ENCODE measurements at places on chromosomes 1 and 21.
A peak's percentile ranks its signal among the peaks of the same experiment; 100 is the strongest.

DNA sequence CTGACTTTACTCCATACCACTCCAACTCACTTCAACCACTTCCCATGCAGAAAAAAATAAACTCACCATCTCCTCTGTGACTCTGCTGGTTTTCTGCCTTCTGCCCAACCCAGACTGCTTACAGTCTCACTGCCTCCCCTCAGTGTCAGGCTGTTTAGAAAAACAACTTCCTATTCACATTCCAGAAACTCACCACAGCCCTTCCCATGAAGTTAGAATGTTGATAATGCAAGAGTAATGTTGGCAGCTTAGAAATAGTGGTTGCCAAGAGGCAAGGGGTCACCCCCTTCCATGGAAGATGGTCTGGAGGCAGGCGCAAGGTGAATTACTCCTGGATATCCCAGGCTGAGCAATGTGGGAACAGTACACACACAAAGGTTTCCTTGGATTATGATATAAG is at the start of gene SELP:
Gene SELP (minus strand): TSS at position 119 of the 400 bp plus-strand sequence. CDS start 50 bp downstream, at position 69.
- no peak for DNase-seq

- no peak for DNase-seq
Observed at GRCh38 chr1:248812736-248813425, 12.8 kb downstream of the SH3BP5L start.

GRCh38 chr21:25818121-25818520 is 83.3 kb downstream of the GABPA start:
- no peak for DNase-seq

DNA sequence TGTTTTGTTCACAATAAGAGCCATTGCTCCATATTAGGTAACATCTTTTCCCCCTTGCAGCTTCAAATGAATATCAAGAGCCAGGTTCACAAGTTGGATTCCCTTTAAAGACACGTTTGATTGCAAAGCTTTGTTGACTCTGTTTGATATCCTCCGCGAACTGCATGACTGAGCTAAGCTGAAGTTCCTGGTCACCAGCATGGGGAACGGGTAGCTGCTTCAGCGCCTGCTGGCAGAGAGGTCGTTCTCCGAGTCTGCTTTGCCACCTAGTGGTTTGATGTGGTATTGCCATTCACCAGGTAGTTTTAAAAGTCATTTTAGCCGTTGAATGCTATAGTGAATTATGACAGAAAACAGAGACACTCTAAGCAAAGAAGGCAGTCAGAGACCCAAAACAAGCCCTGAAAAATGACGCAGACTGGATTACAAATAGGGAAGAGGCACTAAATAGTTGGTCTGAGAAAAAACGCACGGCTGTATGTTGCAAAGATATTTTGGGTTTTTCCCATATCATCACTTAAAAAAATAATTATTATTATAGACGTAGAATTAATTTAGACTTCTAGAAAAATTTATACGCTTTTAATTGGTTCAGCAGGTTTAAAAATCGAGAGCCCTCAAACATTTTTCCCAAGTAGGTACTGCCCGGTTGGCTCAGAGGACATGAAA is 193.5 kb upstream of the FMN2 start:
- DNase-seq = peak; percentile 49

- no peak for DNase-seq
Observed at GRCh38 chr1:234372011-234372757, 1.1 kb upstream of the COA6 start.

DNA sequence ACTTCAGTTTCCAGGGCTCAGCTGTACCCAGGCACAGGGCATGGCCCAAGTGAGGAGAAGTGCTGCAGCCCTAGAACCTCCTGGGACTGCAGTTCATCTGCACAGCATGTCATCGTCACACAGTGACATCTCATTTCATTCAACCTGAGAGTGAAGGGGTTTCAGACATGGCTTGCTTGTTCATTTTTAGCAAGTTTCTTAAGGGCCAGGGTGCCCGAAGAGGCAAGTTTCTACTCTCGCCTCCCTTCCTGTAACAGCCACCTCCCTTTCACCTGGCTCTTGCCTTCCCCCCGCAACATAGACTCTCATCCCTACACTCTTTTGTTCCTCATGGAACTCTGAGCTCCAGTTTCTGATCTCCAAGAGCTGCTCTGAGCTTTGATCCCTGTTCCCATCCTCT is 108.1 kb downstream of the C1orf21 start:
- DNase-seq = no peak

DNA sequence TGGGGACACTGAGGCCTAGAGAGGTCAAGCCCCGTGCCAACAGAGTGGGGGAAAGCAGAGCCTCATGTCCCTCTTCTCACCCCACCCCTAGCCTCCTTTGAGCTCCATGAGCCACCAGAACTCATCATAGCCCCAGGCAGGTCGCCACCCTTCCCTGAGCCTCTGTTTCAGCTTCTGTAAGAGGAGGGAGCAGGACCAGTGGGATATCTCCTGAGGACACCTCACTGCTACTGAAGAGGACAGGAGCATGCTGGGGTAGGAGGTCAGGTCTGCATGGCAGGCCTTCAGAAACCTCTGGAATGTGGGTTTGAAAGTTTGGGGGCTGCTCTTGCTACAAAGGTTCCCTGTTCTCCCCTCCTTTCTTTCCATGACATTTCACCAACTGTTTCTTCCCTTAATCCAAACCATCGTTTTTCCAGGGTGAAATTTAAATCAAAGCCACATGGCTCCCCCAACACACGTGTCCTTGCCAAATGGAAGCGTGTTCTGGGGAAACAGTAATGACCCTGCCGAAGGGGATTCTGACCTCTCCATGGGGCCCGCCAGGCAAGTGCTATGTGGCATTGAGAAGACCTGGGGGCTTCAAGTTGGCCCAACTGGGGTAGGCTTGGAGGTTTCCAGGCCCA is 88.1 kb upstream of the RUNX3 start:
- DNase-seq = no peak

- DNase-seq = no peak
Observed at GRCh38 chr1:229397762-229398161, 36.1 kb downstream of the ACTA1 start.

DNA sequence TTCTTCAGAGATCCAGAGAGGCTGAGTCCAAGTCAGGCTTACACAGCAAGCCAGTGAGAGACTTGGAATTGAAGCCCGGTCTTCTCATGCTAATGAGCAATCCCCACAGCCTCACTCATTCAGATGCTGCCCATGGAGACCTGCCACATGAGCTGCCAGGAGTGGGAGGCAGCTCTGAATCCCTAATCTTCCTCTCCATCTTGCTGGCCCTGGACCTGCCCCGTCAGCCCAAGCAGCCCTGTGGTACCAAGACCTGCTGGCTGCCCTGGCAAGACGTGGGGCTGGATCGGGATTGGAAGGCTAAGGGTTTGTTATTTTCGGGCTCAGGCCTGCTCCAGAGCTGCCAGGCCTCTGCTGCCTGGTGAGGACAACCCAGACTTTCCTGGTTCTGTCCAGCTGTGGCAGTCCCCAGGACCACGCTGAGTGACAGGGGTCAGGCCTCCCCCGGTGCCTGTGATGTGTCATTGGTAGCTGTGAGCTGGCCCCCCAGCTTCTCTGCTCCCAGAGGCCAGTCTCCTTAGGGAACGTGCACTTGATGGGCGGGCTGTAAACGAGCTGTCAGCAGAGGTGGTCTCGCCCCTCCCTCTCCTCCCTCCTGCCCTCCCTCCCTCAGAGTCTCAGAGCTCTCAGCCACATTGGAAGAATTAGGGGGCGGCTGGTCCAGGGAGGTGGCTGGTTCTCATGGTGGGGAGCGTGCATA is 135.0 kb downstream of the FOXD2 start:
- DNase-seq = no peak

DNA sequence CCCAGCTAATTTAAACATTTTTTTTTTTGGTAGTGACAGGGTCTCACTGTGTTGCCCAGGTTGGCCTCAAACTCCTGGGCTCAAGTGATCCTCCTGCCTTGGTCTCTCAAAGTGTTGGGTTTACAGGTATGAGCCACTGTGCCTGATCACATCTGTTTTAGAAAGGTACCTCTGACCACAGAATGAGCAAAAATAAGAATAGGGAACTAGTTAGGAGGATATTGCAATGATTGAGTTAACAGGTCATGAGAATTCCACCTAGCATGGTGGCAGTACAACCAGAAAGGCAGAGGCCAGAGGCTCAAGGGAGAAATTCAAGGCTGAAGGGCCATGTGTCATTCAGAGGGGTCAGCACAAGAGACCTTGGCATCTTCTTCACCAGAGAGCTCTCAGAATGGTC is 49.6 kb downstream of the ELAPOR1 start:
- DNase-seq = no peak

GRCh38 chr1:109024646-109025045 is 17.3 kb downstream of the WDR47 start:
- DNase-seq = no peak

DNA sequence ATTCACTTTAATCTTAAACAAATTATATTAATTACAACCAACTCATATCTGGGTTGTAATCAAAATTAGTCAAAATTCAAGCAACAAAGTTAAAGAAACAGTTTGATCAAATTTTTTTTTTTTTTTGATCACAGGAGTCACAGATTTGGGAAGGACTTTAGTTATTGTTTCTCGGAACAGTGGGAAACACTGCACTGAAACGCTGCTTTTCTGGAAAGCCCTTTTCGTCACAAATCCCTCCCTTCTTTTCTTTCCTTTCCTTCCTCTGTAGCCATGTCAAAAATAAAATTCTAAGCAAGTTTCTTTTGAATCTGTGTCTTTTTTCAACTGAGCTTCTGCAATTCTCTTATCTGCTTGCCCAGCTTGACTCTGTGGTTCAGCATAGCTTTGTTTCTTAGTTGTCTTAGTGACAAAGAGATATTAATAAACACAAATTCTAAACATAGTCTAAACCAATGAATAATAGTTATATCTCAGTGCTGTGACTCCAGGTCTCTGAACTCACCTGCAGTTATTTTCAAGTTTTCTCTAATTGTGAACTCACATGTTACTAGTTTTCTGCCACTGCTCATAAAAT is 53.8 kb downstream of the PTGS2 start:
- no peak for DNase-seq

GRCh38 chr1:200299571-200299970 is 110.3 kb downstream of the ZNF281 start:
- DNase-seq = no peak

DNA sequence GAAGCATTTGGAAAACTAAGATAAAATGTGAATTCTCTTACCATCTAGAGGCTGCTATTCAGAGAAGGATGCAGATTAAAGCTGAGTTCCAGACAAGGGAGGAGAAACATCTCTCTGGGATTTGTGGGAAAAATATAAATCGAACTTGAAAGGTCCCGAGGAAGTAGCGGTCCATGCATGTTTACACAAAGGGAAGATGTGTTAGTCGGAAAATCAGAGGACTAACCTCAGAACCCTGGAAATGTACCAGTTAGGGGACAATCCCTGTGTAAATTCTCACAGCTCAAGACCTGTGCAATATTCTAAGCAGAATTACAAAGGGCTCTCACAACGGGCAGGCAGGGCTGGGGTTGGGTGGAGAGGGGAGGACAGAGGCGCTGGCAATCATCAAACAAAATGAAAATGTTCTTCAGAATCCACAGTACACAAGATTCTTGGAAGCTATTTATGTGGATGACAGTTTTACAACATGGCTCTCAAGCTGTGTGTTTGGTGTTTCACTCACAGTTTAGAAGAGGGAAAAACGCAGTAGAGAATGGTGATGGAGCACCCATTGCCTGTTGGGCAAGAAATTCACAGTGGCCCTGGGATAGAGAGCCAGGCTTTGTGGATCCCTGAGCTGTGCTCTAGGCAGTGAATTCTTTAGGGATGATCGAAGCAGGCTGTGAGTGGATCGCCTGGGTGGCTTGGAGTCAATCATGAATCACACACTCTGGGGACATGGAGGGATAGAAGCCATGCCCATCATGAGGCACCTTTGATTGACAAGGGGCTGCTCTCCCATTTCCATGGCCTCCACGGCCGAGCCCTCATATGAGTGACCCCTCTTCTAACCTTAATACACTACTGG is 47.6 kb downstream of the KCNJ6 start:
- no peak for DNase-seq

DNA sequence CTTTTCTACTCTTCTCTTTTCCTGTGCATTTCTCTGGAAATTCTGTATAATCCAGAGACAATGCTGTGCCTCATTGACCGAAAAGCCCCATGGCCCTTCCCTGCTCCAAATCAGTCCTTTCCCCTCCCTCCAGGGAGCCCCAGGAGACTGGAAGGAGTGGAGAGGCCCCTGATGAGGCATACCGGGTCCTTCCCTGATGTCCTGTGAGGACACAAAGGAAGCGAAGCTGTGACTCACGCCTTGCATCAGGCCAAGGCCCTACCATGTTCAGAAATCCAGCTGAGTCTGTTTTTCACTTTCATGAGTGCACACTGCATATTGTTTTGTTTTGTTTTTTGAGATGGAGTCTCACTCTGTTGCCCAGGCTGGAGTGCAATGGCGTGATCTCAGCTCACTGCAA is 38.7 kb upstream of the BECN2 start:
- DNase-seq = peak; percentile 32

DNA sequence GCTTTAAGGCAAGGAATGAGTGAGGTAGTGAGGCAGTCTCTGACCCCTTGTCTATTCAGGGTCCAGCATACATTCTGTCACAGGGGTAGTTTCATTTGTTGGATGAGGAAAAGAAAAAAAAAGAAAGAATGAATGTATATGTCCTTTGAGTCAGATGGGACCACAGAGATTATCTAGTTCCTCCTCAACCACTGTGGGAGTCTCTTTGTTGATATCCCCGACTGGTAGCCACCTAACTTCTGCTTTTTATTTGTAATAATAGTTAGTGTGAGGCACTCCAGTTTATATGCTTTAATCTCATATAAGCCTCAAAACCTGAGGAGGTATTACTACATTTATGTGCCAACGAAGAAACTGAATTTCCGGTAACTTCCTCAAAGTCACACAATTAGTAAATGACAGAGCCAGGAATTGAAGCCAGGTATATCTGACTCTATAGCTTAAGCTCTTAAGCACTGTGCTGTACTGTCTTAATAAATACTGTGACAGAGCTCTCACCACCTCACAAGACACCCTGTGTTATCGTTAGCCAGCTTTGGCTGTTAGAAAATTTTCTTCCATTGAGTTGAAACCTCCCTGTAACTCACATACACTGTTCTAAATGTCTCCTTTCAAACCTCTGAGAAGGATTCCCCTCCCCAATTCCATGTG is 82.2 kb downstream of the MDM4 start:
- no peak for DNase-seq

DNA sequence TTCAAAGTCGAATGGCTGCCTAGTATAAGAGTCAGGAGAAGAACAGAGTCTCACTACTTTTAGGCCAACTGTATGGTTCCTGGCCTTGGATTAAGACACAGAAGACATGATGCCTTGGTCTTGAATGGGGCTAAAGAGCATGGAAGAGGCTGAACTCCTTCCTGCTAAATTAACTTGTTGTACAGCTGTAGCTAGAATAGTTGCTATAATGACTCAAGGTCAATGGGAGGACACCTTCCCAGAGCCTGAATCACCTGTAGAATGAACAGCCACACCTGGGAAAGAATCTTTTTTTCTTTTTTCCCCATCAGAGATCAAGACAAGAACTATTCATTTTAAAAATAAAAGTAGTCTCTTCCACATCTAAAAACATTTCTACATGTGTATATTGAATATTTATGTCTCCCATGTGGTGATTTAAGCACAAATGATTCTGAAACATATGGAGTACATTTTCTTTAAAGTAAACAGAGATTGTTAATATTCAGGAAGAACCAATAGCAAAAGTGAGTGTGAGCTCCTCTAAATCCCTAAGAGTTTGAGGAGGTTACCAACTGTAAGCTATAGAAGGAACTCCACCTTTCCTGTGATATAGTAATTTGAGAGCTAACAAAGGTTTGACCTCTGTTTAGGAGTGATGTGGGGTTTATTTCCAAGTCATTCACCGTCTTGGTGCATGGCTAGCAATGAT is 191.3 kb downstream of the TGFB2 start:
- DNase-seq = no peak

Measured in smooth muscle cell of the brain vasculature (primary cell).